CD4-positive, alpha-beta T cell treated with Interleukin-6 at 100 ng/mL for 8 hours (primary cell): ENCODE measurements at places on chromosomes 6 and 20.
A peak's percentile ranks its signal among the peaks of the same experiment; 100 is the strongest.

DNA sequence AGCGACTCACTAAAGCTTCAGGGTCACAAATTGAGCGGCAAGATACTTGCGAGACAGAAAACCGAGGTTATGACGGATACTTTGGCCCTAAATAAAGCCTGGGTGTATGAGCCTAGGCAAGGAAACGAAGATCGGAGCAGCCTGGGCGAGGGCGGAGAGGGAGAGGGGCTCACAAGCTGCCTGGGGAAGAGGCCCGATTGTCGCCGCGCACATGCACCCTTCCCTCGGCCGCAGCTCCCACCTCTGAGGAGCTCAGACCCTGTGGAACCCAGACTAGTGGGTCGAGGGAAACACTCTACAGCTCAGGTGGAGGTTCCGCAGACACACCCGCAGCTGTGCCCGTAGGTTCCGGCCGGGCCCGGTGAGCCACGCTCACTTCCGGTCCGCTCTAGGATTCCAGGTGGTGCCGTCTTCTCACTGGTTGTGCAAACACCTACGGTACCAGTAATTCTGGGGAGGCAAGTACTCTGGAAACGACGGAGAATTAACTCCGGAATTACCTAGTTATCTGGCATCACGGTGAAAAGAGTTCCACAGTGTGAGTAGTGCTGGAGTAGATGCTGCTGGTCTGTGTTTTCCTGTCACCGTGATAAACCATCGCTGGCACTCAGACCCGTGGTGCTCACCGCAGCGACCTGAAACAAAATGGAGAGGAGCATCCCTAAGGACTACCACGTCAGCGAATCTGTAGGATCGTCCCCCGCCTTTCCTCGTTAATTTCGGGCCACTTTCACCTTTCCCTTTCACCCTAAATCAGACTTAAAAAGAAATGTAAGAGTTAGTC, 61.5 kb downstream of the GPX5 start:
- DNase-seq = peak; percentile 61

DNA sequence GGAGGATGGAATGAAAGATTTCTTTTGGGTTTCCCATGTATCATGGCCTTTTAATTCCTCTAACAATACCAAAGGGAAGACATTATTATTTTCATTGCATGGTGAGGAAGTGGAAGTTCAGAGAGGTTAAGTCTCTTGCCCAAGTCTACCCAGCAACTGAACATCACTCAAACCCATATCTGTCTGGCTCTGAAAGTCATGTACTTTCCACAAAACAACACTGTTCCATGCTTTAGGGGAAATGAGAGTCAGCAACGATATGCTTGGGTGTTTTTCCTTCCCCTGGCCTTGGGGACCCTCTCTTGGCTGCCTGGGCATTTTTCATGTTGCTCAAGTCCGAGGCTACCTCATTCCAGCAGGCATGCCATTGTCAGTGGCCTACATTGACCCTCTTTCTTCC, 118.8 kb downstream of the ADTRP start:
- no peak for DNase-seq

- no peak for DNase-seq
Observed at GRCh38 chr20:52256454-52256853, 64.9 kb upstream of the ZFP64 start.

GRCh38 chr20:52084727-52085126, 106.9 kb downstream of the ZFP64 start:
- DNase-seq = no peak

DNA sequence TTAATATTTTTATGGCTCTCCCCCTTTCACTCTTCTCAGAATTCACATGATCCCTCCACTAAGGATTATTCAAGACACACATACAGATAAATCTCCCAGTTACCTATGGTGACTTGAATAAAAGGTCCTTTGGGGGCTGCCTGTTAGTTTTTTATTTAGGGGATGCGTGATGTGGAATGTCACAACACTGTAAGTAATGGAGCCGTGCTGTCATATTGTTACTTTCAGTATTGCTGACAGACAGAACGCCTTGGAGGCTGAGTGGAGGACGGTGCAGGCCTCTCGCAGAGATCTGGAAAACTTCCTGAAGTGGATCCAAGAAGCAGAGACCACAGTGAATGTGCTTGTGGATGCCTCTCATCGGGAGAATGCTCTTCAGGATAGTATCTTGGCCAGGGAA, 291.7 kb downstream of the UTRN start:
- DNase-seq = no peak

GRCh38 chr6:17233531-17233930, 47.6 kb upstream of the RBM24 start:
- DNase-seq = no peak

DNA sequence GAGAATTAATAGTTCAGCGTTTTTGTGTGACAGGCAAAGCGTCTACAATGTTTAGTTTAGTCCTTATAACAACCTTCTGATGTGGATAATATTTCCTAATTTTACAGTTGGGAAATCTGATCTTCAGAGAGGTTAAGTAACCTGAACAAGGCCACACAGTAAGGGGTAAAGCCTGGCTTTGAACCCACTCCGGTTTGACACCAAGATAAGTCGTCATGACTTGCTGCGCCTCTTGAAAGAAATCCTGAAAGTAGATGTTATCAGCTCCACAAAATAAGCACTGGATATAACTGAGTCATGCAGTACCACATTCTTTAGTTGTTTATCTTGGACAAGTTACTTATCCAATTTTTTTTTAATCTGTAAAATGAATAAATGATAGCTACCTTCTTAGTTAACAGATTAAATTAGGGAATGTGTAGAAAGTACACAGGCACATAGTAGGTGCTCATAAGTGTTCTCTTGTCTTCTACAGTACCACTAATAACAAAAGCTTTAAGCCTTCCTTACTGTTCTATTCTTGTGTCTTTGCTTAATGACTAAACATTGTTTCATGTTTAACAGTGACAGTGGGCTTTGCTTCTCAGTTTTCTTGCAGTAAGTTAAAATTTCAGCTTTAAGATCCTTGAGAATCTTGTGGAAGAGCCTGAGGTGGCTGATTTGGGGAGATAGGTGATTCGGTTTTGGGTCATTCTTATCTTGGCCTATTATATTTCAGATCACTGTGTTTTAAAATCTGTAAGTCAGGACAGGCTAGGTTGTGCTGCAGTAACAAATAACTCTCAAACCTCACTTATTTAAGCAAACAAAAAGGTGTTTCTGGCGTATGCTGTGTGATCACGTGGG, 2.1 kb downstream of the HIVEP1 start:
- DNase-seq = no peak

DNA sequence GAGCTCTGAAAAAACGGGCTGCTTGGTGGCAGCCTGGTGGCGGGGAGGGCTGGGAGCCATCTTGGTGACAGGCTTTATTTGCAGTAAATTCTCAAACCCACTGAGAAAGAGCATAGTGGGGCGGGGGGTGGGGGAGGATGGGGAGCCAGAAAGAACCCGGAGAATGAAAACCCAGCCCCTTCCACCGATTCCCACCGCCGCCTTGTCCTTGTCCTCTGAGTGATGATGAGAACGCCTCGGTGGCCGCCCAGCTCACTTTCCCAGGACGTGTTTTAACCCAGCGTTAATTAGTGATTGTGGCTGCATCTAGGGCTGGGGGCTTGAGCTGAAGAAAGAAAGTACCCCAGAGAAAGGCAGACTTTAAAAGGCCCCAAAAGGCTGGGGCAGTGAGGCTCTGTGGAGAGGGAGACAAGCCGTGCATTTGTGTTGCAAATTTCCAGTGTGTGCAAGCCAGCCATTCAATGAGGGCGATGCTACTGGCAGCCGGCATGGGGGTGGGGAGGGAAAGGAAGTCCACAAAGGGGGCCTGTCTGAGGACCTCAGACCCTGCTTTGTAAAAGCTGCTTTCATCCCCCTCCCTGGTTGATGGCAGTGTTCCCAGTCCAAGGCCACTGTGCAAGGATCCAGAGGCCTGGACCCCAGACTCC, 6.2 kb upstream of the GHRH start:
- no peak for DNase-seq

DNA sequence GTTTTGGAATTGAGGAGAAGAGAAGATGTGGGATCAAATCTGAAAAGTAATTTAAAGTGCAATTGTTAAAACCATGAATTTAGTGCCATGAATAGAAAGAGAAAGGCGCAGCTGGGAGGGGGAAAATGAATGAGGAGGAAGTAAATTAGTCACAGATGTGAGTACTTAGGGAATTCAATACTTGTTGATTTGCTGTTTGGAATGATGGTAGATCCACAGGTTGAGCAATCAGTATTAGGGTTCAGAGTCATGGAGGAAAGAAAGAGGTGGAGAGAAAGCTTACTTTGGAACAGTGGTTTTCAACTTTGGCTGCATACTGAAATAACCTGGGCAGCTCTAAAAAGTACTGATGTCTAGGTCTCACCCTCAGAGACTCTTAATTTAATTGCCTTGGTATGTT, 229.7 kb upstream of the ASCC3 start:
- DNase-seq = no peak

- DNase-seq = no peak
Observed at GRCh38 chr20:10007747-10008146, 27.0 kb upstream of the ANKEF1 start.

GRCh38 chr20:23129891-23130621, 43.9 kb upstream of the CD93 start:
- no peak for DNase-seq

GRCh38 chr6:142731611-142732010, 213.4 kb downstream of the HIVEP2 start:
- no peak for DNase-seq

GRCh38 chr20:56247954-56248782, at the start of gene MC3R:
TSS of gene MC3R (plus strand) at chr20:56248732. CDS start at chr20:56248844, 112 bp downstream.
- DNase-seq = peak; percentile 14

GRCh38 chr20:8413691-8414090, 281.6 kb downstream of the PLCB1 start:
- no peak for DNase-seq

DNA sequence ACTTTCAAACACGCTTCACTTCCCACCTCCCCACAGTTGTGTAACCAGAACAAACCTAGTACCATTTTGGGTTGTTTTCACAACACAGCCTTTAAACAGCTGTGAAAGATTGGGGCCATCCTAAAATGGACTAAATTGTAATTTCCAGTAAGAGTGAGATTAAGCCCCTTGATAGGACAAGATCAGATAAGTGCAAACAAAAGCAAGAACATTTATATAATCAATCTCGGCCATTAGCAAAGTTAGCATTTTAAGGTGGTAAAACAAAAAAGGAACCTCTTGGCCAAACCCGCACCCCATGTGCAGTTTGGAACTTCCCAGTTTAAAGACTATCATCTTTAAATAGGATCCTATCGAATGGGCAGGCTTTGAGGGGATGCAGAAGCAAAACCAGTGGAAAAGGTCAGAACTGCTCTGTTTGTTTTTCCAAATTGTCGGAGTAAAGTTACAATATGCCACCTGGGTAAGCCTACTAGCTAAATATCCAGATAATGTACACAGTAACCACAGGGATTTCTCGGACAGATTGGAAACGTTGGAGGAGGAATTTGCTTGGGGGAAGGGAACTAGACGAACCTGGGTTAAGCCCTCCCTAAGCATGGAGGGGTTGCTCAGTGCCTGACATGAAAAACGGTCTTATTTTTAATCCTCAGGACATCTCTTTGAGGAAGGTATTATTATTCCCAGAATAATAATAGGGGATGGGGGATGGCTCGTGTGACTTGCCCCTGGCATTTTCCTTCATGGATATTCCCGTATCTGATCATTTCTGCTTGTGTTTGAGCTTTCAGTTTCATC, 159.8 kb upstream of the SALL4 start:
- DNase-seq = no peak

DNA sequence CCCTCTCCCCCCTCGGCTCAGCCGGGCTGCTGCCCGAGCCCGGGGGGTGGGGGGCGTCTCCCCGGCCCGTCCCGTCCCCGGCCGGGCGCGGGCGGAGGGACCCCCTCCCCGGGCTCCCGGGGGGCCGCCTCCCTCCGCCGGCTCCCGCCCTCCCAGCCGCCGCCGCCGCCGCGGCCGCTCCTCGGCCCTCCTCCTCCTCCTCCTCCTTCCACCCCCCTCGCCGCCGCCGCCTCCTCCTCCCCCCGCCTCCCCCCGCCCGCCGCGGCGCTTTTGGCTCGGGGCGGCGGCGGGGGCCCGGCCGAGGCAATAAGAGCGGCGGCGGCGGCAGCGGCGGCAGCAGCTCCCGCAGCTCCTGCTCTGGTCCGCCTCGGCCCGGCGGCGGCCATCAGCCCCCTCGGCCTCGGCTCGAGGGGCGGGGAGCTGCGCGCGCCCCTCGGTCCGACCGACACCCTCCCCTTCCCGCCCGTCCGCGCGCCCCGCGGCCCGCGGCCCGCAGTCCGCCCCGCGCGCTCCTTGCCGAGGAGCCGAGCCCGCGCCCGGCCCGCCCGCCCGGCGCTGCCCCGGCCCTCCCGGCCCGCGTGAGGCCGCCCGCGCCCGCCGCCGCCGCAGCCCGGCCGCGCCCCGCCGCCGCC, 38.7 kb downstream of the GNAS start:
- peak; percentile 75 for DNase-seq

- DNase-seq = no peak
Observed at GRCh38 chr6:23535101-23535500, 590.9 kb upstream of the NRSN1 start.

DNA sequence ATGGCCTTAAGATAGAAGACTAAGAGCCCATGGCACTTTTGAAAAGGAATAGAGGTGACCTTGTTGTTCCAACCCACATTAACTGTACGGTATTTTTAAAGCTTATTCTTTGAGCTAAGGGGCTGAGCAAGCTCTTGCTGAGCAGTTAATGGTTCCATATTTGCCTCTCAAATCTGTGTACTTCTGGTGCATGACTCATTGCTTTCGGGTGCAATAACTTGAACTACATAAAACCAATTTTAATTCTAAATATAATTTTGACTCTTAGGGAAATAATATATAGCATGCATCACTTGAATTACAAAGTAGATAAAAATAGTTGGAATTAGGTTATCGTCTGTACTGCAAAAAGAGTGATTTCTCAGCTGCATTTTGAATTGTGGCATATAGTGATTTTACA, 348.1 kb upstream of the CITED2 start:
- DNase-seq = no peak

- DNase-seq = no peak
Observed at GRCh38 chr6:148447521-148448230, 105.0 kb downstream of the SASH1 start.

- no peak for DNase-seq
Observed at GRCh38 chr6:110654096-110654820, 161.0 kb downstream of the CDK19 start.

- no peak for DNase-seq
Observed at GRCh38 chr6:106227612-106228507, 97.7 kb downstream of the ATG5 start.

DNA sequence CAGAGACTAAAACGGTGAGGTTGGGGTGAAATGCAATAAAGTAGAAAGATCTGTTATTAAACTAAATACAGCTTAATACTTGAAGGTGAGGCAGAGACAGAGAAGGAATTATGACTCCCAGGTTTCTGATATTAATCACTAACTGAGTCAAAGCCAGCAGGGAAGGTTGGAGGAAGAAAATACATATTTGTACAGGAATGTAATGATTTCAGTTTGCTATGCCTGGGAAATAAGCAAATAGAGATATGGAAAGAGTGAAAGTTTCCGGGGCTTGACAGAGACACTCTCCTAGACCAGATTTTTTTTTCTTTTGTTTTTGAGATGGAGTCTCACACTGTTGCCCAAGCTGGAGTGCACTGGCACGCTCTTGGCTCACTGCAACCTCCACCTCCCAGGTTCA, 76.8 kb downstream of the PTPRK start:
- no peak for DNase-seq
